T follicular helper cell (primary cell): ENCODE measurements at places on chromosomes 4 and X.

DNA sequence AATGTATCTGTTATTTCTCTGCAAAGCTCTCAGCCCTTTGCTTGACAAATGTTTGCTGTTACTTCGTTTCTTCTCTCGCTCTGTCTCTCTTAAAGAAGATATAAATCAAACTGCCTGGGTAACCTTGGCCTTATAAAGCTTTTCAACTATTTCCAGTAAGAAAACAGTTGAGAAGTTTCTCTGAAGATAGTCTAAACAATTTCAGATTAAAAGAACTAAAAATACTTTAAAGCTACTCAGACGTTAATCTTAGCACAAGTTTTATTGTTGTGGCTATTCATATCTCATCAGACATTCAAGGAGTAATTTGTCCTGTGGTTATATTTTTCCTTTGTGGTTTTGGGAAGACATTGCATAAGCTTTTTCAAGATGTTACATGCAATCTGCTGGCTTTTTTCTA is 22.6 kb downstream of the HOPX start:
- no peak for DNase-seq

GRCh38 chr4:55032788-55033187 is 92.6 kb downstream of the KDR start:
- DNase-seq = no peak

DNA sequence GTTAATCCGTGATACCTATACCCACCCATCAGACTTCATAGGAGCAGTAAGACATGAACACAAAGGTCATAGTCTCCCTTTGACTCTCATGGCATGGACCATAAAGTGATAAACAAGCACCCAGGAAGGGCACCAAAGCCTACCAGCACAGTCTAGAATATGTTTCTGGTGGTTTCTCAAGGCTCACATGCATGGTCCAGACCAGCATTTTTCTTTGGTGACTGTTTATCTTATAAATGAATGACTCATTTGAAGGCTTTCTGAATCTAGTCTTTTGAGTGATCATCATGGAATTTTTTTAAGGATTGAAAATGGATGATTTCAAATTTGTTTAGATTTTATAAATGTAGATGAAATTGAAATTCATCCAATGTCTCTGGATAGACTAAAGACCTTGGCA is 32.0 kb upstream of the AMELX start:
- no peak for DNase-seq

GRCh38 chr4:2061186-2062131 is 2.3 kb downstream of the NAT8L start:
- DNase-seq = no peak

- no peak for DNase-seq
These were observed 37.3 kb upstream of the RASL11B start for GRCh38 chr4:52824603-52825459.

DNA sequence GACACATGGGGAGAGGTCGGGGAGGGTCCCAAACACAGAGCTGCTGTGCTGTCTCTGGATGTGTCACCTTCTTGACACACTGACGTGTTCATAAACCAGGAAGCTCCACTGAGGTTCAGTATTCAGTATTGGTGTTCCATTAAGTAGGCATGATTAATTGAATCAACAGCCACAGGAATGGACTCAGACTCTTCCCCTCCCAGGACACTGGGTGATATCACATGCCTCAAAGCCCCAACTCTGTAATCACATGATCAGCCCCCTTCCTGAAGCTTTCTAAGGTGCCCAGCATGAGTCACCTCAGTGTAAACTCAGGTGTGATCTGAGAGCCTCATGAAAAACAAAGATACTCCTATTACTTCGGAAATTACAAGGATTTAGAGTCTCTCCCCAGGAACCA is 21.1 kb upstream of the HNRNPD start:
- DNase-seq = no peak

DNA sequence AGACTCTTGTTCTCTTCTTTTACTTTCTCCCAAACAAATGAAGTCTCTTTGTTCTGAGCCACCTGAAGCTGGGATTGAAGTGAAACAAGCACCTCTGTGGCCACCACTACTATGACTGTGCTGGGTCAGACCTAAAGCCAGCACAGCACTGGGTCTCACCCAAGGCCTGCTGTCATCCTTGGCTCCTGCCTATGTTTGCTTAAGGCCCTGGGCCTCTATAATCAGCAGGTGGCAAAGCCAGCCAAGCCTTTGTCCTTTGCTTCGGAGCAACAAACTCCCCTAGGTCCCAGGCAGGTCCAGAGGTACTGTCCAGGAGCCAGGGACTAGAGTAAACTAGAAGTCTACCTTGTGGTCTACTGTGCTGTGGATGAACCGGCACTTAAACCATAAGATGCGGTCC is 220.6 kb upstream of the ARSJ start:
- no peak for DNase-seq

GRCh38 chrX:129450123-129450522 is 73.2 kb downstream of the SMARCA1 start:
- no peak for DNase-seq

GRCh38 chr4:14130551-14130950 is 503.0 kb upstream of the BOD1L1 start:
- DNase-seq = no peak

DNA sequence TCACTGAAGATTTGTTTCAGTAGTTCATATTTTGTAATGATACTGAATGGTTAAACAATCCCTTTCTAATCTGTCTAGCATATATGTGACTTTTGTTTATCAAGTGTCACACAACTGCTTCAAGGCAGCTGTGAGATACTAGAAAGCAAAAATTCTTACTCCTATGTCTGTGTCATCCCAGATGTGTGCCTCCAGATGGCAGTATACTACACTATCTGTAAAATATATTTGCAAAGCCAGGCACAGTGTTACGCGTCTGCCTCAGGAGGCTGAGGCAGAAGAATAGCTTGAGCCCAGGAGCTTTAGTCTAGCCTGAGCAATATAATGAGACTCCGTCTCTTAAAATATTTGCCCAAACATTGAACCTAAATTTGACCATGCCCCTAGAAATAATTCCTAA is 4.0 kb downstream of the NUDT10 start:
- no peak for DNase-seq

DNA sequence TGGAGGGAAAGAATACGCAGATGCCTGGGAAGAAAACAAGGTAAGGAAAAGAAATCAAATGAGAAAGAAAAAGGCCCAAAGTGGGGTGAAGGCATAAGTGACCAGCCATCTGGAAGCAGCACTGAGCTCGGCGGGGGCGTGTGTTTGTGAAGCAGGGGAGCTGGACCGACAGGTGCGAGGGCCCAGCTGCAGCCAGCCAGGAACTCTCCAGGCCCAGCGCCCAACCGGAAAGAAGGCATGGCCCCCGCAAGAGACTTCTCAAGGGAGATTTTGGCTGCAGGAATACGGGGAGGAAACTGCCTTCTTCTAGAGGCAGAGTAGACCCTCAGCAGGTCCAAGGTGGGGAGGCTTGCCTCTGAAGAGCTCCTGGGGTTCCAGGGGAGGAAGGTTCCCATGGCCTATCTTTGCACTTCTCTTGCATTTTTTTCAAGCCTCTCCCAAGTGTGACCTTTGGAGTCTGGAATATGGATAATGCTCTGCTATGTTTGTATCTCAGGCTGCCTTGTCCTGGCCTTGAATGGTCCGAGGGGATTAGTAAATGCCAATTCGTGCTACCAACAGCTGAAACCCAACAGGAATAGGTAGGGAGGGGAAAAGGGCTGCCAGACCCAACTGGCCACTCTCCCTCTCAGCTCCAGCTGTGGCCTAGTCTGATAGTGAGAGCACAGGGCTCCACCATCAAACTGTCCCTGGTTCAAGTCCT is 10.8 kb upstream of the CITED1 start:
- no peak for DNase-seq

GRCh38 chr4:88971536-88971935 is 85.4 kb downstream of the FAM13A start:
- no peak for DNase-seq

DNA sequence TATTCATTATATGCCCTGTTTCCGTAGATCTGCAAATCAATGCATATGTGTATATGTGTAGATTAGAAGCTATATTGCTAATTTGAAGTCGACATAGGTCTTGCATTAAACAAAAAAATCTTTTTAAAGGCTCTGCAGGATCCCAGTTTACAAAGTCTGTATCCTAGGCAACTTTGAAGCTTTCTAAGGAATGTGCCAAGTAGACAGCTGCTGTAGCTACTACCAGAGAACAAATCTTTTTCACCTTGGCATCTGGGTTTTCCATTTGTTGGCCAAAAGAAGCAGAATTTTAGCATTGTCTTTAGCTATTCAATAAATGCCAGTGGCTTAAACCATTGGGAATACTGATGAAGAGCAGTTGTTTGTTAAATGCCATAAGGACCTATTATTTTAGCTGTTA is 88.0 kb downstream of the NAA11 start:
- no peak for DNase-seq

DNA sequence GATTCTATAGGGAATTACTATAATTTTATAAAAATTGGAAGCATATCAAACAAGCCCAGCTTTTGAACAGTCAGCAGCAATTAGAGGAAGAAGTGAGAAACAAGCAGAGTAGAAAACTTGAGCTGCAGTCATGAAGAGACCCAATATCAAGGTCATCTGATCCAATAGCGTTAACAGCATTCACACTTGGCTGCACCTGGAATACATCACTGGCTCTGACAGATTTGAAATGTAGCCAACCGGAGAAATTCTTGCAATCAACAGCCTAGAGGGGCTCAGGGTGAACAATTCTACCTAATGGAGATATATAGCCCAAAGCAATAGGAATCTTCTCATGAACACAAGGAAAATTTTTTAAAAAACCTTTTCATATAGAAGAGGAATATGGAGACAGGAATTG is 13.6 kb downstream of the DDX53 start:
- no peak for DNase-seq

DNA sequence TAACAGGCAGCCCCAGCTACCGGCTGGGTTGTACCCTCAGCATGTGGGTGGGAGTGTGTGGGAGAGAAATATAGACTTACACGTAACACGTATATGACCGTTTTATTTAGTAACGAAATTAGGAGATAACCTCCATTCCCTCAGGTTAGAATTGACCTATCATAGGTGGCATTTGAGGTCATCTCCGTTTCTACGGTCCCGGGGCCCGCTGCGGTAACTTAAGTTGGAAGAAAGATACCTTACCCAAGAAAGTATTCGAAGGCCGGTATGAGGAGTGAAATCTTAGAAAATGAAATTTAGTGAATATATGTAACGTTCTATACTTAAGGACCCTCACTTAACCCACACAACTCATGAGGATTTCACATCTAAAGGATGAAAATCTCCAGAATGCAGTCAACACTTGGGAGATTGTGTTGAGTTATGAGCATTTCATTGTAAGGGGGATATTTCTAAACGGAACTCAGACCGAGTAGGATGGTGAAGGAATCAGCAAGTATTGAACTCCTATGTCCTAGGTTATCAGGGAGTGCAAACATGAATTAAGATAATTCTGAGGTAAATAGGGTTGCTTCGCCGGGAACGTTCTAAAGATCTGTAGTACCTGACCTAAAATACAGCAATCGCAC is 891 bp downstream of the CISD2 start:
- DNase-seq = no peak

GRCh38 chr4:89109841-89110540 is 1.3 kb upstream of the TIGD2 start:
- DNase-seq = no peak

DNA sequence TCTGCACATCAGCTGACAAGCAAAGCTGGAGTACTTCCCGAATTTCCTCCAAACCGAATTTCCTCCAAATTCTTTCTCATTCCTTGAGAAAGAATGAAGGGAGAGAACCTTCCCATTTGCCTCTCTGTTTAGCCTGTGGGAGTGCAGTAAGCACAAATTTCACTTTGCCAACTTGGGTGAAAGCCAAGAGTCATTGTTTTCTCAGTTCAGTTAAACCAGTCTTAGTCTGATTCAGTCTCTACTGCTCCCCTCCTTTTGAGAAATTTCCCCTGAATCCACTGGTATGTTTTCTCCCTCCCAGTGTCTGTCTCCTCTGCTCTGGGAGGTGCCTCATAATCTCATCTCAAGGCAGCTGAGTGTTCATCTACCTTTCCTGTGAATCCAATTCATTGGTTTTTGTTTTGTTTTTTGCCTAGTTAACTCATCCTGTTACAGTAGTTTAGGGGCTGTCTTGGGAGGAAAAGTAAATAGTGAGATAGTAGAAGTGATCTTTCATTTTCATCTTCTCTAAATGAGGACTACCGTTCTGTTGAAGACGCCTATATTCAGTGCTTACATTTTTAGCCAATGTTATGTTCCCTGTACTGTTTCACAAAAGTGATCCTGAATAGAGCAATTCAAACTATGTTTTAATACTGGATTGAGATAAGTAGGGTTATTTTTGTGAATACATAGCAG is 49.0 kb downstream of the SYTL5 start:
- no peak for DNase-seq

DNA sequence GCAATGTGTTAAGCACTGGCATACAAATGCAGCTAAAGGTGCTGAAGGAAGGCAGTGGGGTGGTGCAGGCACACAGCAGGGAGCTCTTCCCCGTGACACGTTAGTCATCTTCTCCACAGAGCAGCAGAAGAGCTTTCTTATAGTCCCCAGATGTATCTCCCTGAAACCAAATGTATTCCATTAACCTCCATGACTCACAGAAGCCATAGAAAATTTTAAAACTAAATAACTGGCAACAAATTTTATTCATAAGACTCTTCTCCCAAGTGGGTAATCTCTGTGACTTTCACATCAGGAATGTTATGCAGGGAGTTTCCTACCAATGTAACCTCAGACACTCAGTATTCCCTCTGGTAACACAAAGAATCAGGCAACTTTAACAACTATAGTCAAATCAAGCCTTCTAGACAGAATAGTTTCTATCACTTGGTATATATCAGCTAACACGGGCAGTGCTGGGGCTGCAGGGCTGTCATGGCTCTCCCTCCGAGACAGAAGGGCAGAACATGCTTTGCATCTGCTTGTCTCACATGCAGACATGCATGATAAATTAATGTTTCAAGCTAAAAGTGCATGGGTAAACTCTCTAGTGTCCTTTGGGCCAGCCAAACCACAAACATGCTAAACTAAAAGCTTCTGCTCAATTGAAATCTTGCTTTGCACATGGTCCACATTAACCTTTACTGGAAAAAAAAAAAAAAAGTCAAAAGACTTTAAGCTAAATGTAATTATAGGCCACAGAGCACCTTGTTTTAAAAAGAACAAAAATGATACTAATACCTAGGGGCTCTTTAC is 28.2 kb downstream of the ANXA5 start:
- no peak for DNase-seq

DNA sequence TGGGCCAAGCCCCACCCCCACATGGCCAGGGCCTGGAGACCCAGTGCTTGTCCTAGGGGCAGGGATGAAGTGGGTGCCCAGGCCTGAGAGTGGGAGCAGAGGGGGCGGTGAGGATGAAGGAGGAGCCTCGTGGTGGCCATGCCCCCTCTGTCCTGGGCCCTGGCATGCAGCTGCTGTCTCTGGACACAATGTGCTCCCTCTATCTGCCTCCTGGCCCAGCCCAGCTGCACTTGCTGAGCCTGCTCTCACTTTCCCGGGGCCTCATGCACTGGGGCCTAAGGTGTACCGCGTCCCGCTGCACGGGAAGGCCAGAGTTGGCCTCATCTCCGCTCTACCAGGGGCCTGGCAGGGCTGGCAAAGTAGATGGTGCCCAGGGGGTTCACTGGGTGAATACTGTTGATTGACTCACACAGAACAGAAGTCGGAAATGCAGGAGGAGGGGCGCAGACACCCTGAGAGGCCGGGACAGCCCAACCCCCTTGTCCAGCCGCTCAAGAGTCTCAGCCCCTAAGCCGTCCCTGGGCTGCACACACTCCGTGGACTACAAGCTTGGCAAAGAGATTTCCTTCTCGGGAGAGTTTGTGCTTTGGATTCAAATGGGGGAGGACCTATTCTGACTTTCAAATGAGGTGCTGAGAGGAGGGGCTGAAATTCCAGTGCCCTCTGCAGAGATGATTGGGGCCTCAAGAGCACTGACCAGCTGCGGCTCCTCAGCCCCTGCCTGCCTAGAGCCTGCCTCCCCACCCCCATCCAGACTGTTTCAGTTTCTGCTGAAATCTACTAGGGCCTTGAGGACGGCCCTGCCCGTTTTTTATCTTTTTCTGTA is 112.4 kb downstream of the PSAPL1 start:
- DNase-seq = no peak
